ENCODE measurements at places on chromosomes 7 and 10.
A peak's percentile ranks its signal among the peaks of the same experiment; 100 is the strongest.

DNA sequence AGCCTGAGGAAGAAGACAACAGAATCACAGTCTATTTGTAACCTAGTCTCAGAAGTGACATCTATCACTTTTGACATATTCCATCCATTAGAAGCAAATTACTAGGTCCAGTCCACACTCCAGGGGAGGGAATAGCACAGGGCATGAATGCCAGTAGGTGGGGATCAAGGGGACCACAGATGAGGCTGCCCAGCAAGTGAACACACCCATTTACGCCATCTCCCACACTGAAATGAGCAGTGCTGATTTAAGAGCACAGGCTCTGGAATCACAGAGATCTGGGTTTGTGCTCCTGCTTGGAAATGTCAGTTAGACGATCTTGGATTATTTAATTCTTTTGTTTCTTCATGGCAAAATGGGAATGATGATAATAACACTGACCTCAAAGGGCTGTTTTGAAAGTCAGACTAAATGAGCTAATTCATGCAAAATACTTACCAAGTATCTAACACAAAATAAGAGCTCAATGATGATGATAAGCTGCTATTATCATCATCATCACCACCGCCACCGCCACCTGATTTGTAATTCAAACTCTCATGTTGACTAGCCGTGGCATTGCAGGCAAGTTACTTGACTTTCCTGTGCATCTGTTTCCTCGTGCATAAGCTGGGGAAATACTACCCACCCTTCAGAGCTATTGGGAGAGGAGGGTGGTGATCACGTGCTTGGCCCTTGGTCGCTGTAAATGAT, 138.9 kb upstream of the KLF14 start:
- no peak overlapping the region for H3K27ac ChIP-seq
- no peak for DNase-seq
- H3K4me3 ChIP-seq = no peak overlapping the region
- no peaks in the 10 kb centered on the region for H3K4me1 ChIP-seq

DNA sequence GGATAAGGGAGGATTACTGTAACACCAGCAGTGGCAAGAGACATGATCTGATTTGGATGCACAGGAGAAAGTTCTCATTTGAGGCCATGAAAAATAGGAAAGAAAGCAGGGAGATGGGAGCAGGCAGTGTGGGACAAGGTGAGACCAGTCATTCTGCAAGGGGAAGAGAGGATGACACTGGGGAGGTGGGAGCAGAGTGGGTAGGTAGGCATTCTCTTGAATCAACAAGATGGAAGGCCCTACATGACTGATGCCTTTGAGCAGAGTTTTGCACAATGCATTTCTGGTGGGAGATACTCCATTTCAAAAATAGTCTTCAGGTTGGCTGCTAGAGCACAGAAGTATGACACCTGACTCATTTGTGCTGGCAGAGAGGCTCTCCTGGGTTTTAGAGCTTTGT, 10.5 kb downstream of the RPS24 start:
- no peaks in the 10 kb centered on the region for H3K27me3 ChIP-seq
- H3K36me3 ChIP-seq = peaks cover 34% of the 10 kb centered on the region
- peaks cover 17% of the 10 kb centered on the region for H3K4me1 ChIP-seq
- no peak for DNase-seq

DNA sequence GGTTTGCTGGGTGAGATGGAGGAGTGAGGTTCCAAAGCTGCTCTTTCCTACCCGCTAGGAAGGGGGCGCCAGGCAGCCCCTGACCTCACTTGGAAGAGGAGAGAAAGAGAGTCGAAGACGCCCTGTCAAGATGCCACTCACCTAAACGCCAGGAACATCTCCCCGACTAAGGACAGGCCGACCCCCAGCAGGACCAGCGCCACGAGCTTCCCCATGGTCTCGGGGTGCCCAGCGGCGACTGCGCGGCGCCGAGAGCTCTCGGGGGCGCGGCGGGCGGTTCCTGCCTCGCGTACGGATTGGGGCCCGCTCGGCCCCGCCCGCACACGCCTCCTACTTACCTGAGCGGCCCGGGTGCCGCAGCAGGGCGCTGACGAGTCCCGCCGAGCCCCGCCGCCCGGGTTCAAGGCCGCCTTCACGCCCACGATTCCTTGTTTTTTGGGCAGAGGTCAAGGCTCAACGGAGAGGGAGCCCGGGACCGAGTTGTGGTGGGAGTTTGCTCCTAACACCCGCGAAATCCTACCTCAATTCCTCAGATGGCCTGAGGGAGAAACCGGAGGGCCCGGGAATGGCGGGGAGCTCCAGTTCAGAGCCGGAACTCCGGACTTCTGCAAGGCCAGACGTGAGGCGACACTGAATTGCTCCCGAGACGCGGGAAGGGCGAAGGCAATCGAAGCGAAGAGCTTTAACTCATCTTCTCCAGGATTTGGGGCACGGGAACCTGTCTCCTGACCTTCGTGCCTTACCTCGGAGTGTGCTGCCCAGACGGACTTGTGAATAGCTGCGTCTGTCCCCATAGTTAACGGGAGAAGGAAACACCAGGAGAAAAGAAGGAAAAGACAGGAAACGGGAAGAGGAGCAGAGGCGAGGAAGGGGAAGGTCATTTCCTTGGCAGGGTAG, at the start of gene PON3:
PON3 (minus strand) TSS at position 240 of the 897 bp plus-strand sequence; CDS start at position 215, 25 bp downstream.
- peaks cover 11% of the 10 kb centered on the region for H3K27me3 ChIP-seq
- H3K27ac ChIP-seq = no peak within 1 kb of the TSS
- H3K4me1 ChIP-seq = peaks cover 8% of the 10 kb centered on the region
- peak; percentile 44 for DNase-seq

GRCh38 chr7:147756300-147756699, 834.3 kb upstream of the C7orf33 start:
- H3K4me3 ChIP-seq = no peak overlapping the region
- H3K4me1 ChIP-seq = no peaks in the 10 kb centered on the region
- H3K36me3 ChIP-seq = no peaks in the 10 kb centered on the region
- DNase-seq = no peak

- H3K27ac ChIP-seq = no peak overlapping the region
- H3K4me3 ChIP-seq = no peak overlapping the region
- DNase-seq = no peak
- no peaks in the 10 kb centered on the region for H3K4me1 ChIP-seq
- H3K36me3 ChIP-seq = no peaks in the 10 kb centered on the region
- no peaks in the 10 kb centered on the region for H3K27me3 ChIP-seq
Observed at GRCh38 chr10:80617807-80618206, 80.1 kb downstream of the SH2D4B start.

- H3K4me1 ChIP-seq = peaks cover 2% of the 10 kb centered on the region
- H3K36me3 ChIP-seq = no peaks in the 10 kb centered on the region
- no peak for DNase-seq
- no peak overlapping the region for H3K4me3 ChIP-seq
Observed at GRCh38 chr10:124408357-124408756, 10.4 kb downstream of the OAT start.

- no peak overlapping the region for H3K4me3 ChIP-seq
- no peak for DNase-seq
- no peaks in the 10 kb centered on the region for H3K4me1 ChIP-seq
- no peaks in the 10 kb centered on the region for H3K27me3 ChIP-seq
- H3K27ac ChIP-seq = no peak overlapping the region
- H3K36me3 ChIP-seq = no peaks in the 10 kb centered on the region
Observed at GRCh38 chr7:109343678-109344077, 774.0 kb downstream of the DNAJB9 start.

DNA sequence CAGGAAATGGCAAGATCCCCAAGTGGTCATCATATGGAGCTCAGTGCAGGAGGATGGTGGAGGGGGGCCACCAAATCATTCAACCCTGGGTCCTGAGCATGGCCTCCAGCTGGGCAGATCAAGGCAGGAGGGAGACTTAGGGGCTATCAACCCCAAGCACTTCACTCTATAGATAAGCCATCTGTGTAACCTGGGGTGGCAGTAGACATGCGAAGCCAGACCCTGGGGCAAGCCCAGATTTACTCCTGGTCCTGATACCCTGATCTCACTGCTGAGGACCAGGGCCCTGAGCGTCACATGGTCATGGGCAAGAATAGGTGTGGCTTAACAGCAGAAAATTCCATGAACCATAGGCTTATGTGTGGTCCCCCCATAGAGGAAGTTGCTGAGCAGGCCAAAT, 173.0 kb upstream of the ADCY1 start:
- H3K36me3 ChIP-seq = no peaks in the 10 kb centered on the region
- no peaks in the 10 kb centered on the region for H3K27me3 ChIP-seq
- H3K4me3 ChIP-seq = no peak overlapping the region
- H3K27ac ChIP-seq = no peak overlapping the region
- no peaks in the 10 kb centered on the region for H3K4me1 ChIP-seq
- DNase-seq = no peak

DNA sequence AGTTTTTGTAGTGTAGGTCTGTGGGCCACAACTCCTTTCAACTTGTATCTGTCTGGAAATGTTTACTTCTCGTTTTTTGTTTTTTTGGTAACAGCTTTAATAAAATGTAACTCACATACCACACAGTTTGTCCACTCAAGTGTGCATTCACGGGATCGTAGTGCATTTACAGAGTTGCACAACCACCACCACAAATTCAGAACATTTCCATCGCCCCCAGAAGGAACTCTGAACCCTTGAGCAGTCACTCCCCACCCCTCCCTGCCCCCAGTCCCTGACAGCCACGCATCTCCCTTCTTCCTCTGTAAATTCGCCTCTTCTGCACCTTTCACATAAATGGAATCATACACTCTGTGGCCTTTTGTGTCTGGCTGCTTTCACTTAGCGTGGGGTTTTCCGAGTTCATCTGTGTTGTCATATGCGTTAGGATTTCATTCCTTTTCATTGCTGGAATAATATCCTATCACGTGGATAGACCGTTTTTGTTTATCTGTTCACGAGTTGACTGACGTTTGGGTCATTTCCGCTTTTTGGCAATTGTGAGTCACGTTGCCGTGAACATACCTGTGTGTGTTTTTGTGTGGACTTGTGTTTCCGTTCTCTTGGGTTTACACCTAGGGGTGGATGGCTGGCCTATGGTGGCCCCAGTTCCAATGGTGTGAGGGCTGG, 10.3 kb downstream of the JAKMIP3 start:
- no peak overlapping the region for H3K4me3 ChIP-seq
- no peak overlapping the region for H3K27ac ChIP-seq
- H3K36me3 ChIP-seq = no peaks in the 10 kb centered on the region
- H3K4me1 ChIP-seq = no peaks in the 10 kb centered on the region
- no peaks in the 10 kb centered on the region for H3K27me3 ChIP-seq

- H3K4me1 ChIP-seq = peaks cover 3% of the 10 kb centered on the region
- H3K36me3 ChIP-seq = peaks cover 2% of the 10 kb centered on the region
- no peak for DNase-seq
Observed at GRCh38 chr10:103044942-103045489, 126.9 kb downstream of the CNNM2 start.

Data from B cell (primary cell).